Skeletal muscle cell (primary cell): ENCODE measurements at places on chromosomes 6 and 20.

DNA sequence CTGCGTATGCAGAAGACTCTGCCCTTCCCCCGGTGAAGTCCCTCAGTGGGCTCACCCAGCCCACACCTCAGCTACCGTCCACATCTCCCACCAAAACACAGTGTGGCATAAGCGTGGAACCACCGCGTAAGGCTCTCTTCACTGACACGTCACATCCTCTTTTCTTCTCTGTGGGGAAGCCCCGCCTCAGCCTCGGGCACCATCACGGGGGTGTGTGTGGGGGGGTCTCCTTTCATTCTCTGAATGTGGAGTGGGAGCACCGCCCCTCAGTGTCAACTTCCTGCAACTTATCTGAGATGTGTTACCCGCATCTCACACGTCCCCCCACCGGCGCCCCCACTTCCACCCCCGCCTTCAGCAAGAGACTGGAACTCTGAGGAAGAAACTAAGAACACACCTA lies 388.4 kb upstream of the JARID2 start:
- DNase-seq: no peak

DNA sequence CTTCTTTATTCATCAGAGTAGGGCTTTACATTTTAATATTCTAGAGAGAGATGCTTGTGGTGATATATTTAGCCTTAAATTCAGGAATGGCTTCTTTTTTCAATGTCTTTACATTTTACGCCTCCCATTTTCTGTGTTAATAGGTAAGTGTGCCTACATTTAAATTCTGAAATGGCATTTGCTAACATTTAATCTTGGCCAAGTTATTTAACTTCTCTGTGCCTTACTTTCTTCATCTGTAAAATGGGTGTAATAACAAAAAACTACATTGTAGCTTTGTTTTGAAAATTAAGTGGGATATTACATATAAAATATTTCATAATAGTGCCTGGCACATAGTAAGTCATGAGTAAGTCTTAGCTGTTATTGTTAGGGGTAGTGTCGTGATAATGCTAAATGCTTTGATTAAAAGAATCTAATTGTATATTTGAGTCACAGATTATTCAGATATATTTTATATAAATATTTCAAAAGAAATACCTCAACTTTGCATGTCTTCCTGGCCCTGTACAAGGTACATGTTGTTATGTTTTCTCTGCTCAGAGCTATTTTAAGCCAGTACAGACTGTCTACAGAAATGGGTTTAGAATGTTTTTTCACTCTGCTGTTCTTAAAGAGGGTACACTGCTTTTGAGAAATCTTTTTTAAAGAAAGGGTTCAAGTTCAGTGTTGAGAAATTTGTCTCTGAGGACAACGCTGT lies 18.8 kb downstream of the CARMIL1 start:
- DNase-seq: no peak

- DNase-seq: no peak
Measured at GRCh38 chr20:17752459-17752858, 52.7 kb downstream of the BANF2 start.

GRCh38 chr6:166684866-166685265 lies 57.8 kb upstream of the RPS6KA2 start:
- DNase-seq: no peak

GRCh38 chr6:6993503-6994237 lies 114.1 kb upstream of the RREB1 start:
- DNase-seq: no peak

GRCh38 chr6:18985996-18986395 lies 598.8 kb downstream of the RNF144B start:
- DNase-seq: no peak

GRCh38 chr6:109762769-109763441 lies 71.8 kb downstream of the FIG4 start:
- no peak for DNase-seq

- no peak for DNase-seq
Measured at GRCh38 chr6:6600875-6601274, 12.4 kb downstream of the LY86 start.

DNA sequence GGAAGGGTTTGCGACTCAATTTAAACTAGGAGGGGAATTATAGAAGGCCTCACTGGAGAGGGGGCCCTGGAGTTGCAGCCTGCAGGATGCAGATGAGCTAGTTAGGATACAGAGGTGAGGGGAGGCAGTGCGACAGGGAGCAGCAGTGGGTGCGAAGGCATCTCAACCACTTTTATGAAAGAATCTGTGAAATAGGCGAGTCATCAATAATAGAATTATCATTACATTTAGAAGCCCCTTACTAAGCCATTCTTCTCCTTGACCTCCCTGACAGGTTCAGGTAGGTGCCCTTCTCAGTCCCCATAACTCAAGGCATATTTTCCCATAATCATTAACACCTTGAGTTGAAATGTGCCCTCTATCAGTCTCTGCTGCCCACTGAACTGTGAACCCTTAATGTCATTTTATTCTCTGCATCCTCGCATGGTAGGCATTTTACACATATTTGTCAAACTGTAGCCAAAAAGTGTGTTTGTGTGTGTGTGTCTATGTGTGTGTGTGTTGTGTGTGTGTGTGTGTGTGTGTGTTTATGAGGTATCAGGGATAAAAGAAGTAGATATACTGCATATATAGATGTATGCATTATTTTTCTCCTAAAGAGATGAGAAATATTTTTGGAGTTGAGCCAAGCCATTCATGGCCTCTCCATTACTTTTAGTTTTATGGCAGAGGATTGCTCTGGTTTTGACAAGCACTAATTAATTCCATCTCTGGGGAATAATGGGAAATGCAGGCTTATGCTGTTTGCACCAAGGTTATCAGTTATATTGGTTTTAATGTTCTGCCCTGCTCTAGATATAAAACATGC lies 898.8 kb downstream of the KIF16B start:
- DNase-seq: no peak

DNA sequence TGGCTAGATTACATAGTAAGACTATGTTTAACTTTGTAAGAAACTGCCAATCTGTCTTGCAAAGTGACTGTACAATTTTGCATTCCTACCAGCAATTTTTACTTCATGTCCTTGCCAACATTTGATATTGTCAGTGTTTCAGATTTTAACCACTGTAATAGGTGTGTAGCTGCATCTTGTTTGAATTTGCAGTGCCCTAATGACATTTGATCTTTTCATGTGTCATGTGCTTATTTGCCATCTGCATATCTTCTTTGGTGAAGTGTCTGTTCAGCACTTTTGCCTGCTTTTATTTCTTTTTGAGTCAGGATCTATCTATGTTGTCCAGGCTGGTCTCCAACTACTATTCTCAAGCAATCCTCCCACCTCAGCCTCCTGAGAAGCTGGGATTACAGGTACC lies 2.4 kb upstream of the PRPH2 start:
- DNase-seq: no peak

DNA sequence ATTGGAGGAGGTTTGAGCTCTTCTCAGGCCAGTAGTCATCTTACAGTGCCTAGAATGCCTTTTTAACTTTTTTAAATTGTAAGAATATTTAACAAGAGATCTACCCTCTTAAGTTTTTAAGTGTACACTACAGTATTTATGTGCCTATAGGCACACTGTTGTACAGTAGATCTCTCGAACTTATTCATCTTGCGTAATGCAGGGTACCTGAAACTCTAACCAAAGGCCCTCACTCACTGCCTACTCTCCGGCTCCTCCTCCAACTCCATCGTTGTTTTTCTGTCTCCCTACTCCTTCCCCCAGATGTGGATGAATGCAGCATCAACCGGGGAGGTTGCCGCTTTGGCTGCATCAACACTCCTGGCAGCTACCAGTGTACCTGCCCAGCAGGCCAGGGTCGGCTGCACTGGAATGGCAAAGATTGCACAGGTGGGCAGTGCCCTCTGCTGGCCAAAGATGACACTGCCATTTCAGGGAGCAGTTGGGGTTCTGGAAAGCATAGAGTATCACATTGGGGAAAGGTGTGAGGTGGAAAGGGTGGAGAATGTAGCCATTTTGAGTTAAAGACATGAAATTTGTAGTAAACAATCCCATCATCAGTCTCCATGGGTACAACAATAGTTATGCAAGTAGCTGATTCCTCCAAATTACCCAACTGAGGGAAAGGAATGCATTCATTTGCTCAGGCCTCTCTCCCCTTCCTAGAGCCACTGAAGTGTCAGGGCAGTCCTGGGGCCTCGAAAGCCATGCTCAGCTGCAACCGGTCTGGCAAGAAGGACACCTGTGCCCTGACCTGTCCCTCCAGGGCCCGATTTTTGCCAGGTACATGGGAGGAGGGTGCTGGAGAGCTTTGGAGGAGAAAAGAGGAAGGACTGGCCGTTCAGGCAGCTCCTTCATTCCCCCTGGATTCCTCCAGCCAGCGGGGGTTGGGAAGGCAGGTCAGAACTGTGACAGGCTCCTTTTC lies 18.4 kb upstream of the ZNF76 start:
- no peak for DNase-seq

DNA sequence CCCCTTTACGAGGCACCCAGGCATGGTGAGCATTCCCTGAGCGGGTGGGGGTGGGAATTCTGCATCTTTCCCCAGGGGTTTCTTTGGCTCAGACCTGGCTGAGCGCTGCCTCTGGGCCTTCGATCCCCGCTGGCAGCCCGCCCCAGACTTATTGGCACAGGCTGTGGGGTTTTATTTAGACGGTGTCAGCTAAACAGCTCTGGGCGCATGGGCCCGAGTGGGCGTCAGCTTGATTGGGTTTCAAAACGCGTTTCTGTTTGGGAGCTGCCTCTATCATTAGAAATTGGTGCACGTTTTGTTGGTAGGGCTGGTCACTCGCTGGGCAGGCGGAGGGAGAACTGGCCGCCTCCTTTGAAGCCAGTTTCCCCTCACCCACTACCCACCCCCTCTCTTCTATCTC lies 21.0 kb downstream of the PMEPA1 start:
- DNase-seq: no peak

- DNase-seq: no peak
Measured at GRCh38 chr6:46921059-46921458, 679 bp downstream of the ADGRF5 start.

GRCh38 chr6:116949964-116950363 lies 72.9 kb downstream of the RFX6 start:
- no peak for DNase-seq

DNA sequence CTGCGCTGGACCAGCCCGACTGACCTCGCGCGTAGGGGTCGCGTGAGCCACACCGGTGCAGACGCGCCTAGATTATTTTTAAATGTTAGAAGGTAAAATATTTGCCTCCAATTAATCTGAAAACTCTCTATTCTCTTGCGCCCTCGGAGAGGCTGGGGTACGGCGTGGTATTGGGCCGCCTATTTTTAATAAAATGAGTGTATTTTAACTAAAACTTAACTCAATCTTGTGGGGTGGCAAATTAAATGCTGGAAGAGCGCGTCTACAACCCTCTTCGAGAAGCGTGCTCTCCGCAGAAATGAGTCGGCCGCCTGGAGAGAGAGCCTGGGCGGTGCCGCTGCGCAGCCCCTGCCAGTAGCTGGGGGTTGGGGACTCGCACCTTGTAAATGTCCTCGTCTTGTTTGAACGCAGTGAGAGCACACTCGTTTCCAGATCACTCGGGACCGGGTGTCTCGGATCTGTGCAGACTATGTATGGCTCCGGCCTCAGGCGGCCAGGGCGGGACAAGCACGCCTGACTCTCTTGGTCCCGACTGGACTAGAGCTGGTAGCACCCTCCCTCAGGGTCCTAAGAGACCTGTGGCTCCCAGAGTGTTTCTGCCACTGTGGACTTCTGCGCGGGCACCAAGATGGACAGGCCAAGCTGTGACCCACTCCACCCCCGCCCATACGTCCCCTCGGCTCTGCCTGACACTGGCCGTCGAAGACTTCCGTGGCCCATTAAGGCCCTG lies 2.0 kb upstream of the MAFB start:
- no peak for DNase-seq

DNA sequence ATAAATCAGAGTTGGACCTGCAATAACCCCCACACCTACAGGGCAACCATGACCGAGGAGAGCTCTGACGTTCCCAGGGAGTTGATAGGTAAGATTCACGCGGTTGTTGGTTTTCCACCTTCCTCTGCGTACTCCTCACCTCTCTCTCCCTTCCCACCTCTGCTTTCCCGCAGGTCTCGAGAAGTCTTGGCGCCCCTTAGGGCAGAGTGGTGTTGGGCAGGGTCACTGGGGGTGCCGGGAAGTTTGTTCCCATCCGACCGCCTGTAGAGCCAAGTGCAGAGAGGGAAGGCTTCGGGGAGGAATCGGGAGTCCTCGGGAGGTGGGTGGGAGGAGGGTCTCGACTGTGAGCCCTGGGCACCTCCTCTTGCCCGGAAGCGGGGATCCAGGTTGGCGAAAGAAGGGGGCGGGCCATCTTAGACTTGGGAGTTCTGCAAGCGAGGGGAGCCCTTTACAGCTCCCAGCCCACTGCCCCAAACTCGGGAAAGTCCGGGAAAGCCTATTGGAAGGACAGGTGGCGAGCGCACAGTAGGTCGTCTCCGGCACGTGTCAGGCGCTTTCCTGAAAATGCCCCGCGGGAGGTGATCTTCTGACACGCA lies 672 bp downstream of the CARMIL1 start:
- no peak for DNase-seq

DNA sequence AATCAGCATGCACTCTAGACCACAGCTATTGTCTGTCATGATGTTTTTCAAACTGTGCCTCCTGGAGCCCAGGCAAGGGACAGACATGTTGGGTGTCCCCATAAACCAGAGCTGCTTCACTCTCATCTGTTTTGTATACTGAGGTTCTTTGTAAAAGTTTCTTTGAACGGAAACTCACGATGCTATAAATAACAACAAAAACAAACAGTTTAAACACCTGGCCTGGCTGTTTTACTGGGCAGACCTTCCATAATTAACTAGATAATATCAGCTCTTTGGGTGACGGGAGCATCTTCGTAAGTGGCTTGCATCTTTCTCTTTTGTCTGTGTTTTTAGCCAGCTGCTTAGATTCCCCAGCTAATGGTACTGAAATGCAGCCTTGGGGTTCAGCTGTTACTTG lies 190.3 kb downstream of the ZDHHC14 start:
- DNase-seq: no peak

- DNase-seq: no peak
Measured at GRCh38 chr6:26230351-26230750, 134.6 kb upstream of the BTN3A2 start.

GRCh38 chr6:146498309-146498708 lies 45.3 kb upstream of the RAB32 start:
- DNase-seq: no peak

DNA sequence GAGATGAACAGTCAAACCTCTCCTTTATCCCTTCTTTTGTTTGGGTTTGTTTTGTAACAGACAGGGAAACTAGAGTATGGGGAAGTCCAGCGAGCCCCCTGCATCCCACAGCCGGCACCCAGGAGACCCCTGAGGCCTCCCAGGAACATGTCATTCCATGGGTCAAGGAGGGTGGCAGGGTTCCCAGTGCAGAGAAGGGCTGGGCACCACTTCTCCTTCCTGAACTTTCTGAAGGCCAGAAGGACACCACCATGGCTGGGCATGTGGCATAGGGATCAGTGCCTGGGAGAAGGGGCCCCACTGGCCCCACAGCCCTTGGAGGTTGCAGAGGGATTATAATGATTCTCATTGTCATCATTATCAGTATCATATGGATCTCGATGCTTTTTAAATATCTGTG lies 13.9 kb upstream of the CST7 start:
- DNase-seq: no peak

- DNase-seq: no peak
Measured at GRCh38 chr6:142965164-142965563, 20.2 kb upstream of the HIVEP2 start.

GRCh38 chr20:57107208-57107607 lies 159.2 kb downstream of the BMP7 start:
- DNase-seq: no peak
